ENCODE measurements at places on chromosomes 6 and 20.
A peak's percentile ranks its signal among the peaks of the same experiment; 100 is the strongest.

- DNase-seq: no peak
These were observed 65.5 kb upstream of the CLVS2 start for GRCh38 chr6:122930252-122931180.

DNA sequence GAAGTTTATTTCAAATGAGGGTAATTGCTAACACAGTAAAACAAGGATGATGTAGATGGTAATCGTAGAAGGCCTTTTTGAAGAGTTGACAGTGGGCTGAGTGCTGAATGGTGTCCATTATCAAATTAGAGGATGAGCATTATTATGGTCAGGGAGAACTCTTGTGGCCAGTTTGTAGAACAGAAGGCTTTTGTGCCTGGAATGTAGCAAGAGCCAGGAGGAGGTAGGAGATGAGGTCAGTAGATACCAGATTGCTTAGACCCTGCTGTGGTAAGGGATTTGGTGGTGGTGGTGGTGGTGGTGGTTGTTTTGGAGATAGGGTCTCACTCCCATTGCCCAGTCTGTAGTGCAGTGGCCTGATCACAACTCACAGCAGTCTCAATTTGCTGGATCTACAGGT, 6.2 kb downstream of the CSE1L start:
- DNase-seq: no peak

DNA sequence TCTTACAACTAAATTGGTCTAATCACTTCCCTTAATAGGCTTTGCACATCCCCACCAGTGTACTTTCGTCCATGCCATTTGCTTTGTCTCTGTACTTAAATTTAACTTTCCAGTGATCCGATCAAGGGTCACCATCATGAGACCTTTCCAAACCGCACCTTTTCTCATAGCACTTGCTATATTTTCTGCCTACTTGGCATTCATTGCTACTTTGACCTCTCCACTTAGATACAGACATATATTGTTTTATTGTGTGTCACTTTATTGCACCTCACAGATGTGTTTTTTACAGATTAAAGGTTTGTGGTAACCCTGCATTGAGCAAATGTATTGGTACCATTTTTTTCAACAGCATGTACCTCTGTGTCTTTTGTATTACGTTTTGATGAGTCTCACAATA, 14.8 kb downstream of the SUMO4 start:
- no peak for DNase-seq

DNA sequence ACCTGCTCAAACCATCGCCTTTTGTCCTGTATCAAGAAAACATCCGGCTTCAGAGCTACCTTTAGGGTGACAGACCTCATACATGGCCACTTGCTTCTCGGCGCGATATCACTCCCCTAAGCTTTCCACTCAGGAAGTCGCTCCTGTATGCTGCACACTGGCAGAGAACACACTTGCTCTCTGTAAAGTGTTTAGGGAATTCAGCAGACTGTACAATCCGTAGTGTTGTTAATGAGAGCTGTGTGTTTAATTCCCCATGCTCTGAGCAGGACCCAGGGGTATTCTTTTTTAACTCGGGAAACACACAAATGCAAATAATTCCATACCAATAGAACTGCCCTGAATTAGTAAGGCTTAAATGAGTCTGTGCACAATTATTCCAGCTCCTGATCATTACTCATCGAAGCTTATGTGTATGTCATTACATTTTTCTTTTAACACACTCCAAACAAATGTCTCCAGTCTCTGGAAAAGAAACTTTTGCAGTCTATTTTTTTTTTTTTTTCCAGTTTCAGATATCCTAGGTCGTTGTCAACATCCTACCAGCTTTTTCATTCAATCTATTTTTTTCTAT, 338.7 kb upstream of the ARID1B start:
- DNase-seq: no peak

DNA sequence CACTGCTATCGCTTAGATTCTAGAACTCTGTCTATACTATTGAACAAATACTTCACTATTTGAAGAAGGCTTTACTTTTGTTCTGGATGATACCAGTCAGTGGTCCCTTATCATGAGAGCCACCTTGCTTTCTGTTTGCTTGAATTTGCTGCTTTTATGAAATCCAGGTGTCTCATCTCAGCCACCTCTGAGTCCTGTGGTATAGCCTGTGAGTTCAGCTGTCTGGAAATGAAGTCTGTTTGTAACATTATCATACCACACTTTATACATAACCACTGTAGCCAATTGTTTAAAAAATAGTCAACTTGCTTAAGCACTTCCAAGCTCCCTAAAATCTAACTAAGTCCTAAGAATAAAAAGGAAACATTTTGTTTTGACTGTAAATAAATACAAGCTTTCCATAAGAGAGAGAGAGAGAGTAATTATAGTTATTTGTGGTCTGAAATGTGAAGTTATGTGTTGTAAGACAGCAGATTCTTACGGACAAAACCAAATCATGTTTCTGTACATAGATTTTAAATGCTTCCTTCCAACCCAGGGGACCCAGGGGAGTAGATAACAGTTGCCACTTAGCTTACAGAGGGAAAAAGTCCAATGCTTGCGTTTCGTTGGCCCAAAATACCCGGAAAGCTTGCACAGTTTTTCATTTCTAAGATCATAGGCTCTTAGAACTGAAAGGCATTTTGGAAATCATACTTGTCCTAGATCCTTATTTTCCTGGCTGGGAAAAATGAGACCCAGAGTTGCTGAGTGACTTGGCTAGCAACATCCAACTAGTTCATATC, 1107.8 kb upstream of the FLRT3 start:
- no peak for DNase-seq

GRCh38 chr20:47317127-47317895, 39.2 kb downstream of the ZMYND8 start:
- DNase-seq: peak; percentile 58

- DNase-seq: no peak
These were observed 42.0 kb upstream of the SLC2A12 start for GRCh38 chr6:134094441-134094840.

GRCh38 chr20:38969708-38970107, 7.6 kb downstream of the DHX35 start:
- no peak for DNase-seq

GRCh38 chr6:72206606-72207005, 320.3 kb downstream of the RIMS1 start:
- no peak for DNase-seq

GRCh38 chr20:1983301-1983700, 10.6 kb downstream of the PDYN start:
- no peak for DNase-seq

GRCh38 chr6:837380-837779, 144.4 kb upstream of the EXOC2 start:
- no peak for DNase-seq

- no peak for DNase-seq
These were observed 698 bp upstream of the SH3BGRL2 start for GRCh38 chr6:79630380-79630882.

GRCh38 chr6:96687121-96687520, 124.2 kb downstream of the FHL5 start:
- no peak for DNase-seq

- DNase-seq: no peak
These were observed 181.8 kb downstream of the DLL1 start for GRCh38 chr6:170108890-170109587.

DNA sequence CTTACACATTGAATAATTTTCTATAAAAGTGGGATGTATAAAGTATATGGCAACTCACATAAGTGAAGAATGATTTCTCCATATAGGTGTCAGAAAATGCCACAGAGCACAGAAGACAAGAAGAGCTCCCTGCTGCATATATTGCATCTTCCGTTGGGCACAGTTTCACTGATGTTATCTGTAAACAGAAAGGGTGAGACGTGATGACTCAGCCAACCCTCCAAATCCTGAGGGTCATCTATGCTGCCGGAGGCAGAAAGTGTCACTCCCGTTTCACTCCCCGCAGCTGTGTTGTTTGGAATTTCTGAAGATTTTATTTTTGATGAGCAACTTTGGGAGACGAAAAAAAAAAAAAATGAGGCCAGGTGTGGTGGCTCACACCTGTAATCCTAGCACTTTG, 644.1 kb downstream of the C6orf118 start:
- DNase-seq: no peak

- DNase-seq: no peak
These were observed 9.0 kb upstream of the NCOA6 start for GRCh38 chr20:34834459-34834893.

GRCh38 chr6:159602431-159603041, 90.5 kb downstream of the SOD2 start:
- no peak for DNase-seq

GRCh38 chr20:20020908-20021307, 3.7 kb downstream of the NAA20 start:
- DNase-seq: no peak

DNA sequence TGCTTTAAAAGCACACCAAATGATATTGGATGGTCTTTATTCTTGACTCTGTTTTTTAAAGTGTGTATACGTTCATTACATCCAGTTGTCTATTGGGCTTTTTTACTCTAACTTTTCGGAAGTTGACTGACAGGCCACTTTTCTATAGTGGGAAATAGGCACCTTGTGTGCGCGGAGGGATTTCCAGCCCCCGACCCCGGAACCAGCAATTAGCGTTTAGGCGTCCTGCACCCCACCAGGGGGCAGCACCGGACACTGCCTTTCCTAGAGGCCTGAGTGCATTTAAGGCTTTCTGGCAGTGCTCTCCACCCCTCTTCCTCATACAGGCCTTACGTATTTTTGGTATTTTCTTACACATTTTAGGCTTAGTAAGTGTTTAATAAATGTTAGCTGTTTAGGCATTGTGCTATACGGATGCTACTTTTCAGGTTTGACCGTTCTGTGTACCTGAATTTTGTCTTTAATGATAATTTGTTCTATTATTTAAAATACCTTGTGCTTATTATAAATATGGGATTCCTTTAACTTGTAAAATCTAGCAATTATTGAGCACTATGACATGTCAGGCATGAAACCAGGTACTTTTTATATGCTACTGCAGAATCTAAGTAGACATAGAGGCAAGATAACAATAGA, 231.8 kb downstream of the BCKDHB start:
- peak; percentile 24 for DNase-seq

DNA sequence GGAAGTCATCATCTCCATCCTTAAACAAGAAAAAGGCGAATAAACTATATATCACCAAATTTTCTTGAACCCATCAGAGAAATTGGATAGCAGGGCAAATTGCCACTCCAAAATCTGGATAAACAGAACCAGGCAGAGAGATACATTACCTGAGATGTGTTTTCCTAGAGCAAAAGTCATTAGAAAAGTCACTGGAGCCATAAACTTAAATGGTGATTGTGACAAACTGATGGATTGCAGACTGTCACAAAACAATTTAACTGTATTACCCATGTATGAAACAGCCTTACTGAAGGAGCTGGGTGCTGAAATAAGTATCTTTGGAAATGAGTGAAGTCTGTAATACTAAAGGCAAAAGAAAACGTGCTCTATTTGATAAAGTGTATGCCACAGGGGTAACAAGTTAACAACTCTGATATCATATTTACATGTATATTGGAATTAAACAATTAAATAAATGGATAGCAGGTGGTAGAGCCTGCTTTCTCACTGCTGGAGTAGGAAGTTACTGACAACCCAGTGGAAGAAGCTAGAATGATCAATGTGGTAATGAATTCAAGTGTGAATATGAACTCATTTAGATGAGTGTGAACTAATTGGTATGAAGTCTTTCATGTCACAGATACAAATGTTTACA, 186.9 kb downstream of the LMBRD1 start:
- no peak for DNase-seq

- DNase-seq: peak; percentile 18
These were observed 11.2 kb downstream of the GNAS-AS1 start for GRCh38 chr20:58839474-58839874.

GRCh38 chr20:15406072-15406471, 1068.7 kb upstream of the FLRT3 start:
- no peak for DNase-seq

GRCh38 chr6:138765896-138766655, 7.5 kb upstream of the CCDC28A start:
- no peak for DNase-seq

GRCh38 chr6:161237176-161237575, 36.7 kb downstream of the AGPAT4 start:
- no peak for DNase-seq

GRCh38 chr6:125985522-125985921, 818 bp upstream of the TRMT11 start:
- no peak for DNase-seq

DNA sequence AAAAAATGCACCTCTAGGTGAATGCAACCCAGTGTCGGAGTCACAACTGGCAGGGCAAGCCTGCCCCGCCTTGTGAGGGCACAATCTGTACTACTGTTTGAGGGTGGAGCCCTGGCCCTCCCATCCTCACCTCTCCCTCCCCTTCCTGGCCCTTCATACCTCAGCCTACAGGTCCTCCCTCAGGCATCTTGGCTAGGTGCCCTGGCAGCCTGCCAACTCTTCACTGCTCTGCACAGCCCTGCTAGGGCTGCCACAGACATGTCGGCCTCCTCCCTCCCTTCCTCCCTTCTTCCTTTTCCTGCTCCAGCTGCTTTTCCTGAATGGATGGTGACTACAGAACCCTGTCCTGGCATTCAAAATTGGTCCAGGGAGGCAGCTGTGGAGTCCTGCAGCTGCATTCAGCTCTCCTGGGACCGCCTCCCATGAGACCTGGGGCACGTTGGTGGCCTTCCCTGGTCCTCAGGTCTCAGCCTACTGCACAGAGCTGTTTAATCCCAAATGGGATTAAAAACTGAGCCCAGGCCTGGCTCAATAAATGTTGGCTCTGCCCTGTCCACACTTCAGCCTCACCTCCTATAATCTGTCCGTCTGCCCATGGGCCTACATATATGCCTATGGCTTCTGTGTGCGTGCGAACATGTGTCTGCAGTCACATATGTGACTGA, 52.7 kb downstream of the CDH22 start:
- no peak for DNase-seq

DNA sequence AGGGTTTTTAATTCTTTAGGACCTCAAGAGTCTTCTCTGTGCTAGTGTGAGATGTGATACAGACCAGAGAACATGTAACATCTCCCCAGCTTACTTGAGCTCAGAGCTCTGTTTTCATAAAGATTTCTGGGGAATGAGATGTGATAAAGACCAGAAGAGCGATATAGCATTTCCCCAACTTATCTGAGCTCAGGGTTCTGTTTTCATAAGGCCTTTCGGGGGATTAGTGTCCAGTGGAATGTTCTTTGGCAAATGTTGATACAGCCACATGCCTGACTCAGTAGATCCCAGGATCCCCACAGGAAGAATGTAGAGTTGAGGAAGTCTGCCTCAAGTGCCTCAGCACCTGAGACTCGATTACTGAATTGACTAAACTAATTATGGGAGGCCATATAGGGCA, 18.7 kb upstream of the TOP1 start:
- DNase-seq: no peak

GRCh38 chr20:38831995-38832620, 26.6 kb downstream of the PPP1R16B start:
- DNase-seq: no peak

GRCh38 chr6:138614151-138614550, 114.9 kb upstream of the NHSL1 start:
- DNase-seq: no peak

GRCh38 chr20:23011008-23011721, 23.9 kb upstream of the SSTR4 start:
- no peak for DNase-seq
